ENCODE measurements at places on chromosomes 2 and 18. TPM values are rescaled to one million over a fixed set of nuclear protein-coding genes. Genes with fewer than 3 reads are reported as not detected.
A peak's percentile ranks its signal among the peaks of the same experiment; 100 is the strongest.

- no peaks in the 10 kb centered on the region for H3K4me1 ChIP-seq
- no peak for DNase-seq
- no peaks in the 10 kb centered on the region for H3K27me3 ChIP-seq
- H3K27ac ChIP-seq: no peak overlapping the region
- no peak overlapping the region for H3K4me3 ChIP-seq
Measured at GRCh38 chr2:64392529-64392928, 61.4 kb upstream of the LGALSL start.

- peaks cover 49% of the 10 kb centered on the region for H3K4me1 ChIP-seq
- no peaks in the 10 kb centered on the region for H3K36me3 ChIP-seq
- H3K27me3 ChIP-seq: no peaks in the 10 kb centered on the region
- no peak for DNase-seq
Measured at GRCh38 chr2:69567157-69567908, 76.2 kb downstream of the AAK1 start.

GRCh38 chr2:196172951-196173350 lies 1.6 kb upstream of the STK17B start:
- no peaks in the 10 kb centered on the region for H3K36me3 ChIP-seq
- DNase-seq: no peak
- no peak overlapping the region for H3K4me3 ChIP-seq
- H3K27me3 ChIP-seq: no peaks in the 10 kb centered on the region
- H3K27ac ChIP-seq: no peak overlapping the region
- peaks cover 7% of the 10 kb centered on the region for H3K4me1 ChIP-seq

- H3K4me1 ChIP-seq: no peaks in the 10 kb centered on the region
- no peak overlapping the region for H3K27ac ChIP-seq
- H3K4me3 ChIP-seq: no peak overlapping the region
- peaks cover 2% of the 10 kb centered on the region for H3K27me3 ChIP-seq
- H3K36me3 ChIP-seq: no peaks in the 10 kb centered on the region
- DNase-seq: no peak
Measured at GRCh38 chr2:9226458-9227380, 20.1 kb downstream of the ASAP2 start.

- H3K36me3 ChIP-seq: no peaks in the 10 kb centered on the region
- no peaks in the 10 kb centered on the region for H3K27me3 ChIP-seq
- H3K27ac ChIP-seq: no peak overlapping the region
Measured at GRCh38 chr2:162506706-162507105, 162.8 kb downstream of the GCA start.

GRCh38 chr2:165239230-165239629 lies at the start of gene SCN2A:
Gene SCN2A (plus strand): TSS chr2:165239414. CDS start chr2:165295824, 56,410 bp downstream.
- no peaks in the 10 kb centered on the region for H3K36me3 ChIP-seq
- no peaks in the 10 kb centered on the region for H3K27me3 ChIP-seq
- H3K4me1 ChIP-seq: no peaks in the 10 kb centered on the region

Gene RNMT
- total RNA-seq: 26.0 TPM

- H3K36me3 ChIP-seq: no peaks in the 10 kb centered on the region
- no peak for DNase-seq
- no peaks in the 10 kb centered on the region for H3K27me3 ChIP-seq
Measured at GRCh38 chr18:74493689-74494088, 2.5 kb upstream of the CNDP2 start.

- no peaks in the 10 kb centered on the region for H3K27me3 ChIP-seq
- H3K4me1 ChIP-seq: peaks cover 51% of the 10 kb centered on the region
- DNase-seq: no peak
- no peaks in the 10 kb centered on the region for H3K36me3 ChIP-seq
Measured at GRCh38 chr2:240563951-240564560, 3.9 kb downstream of the DUSP28 start.

- no peaks in the 10 kb centered on the region for H3K27me3 ChIP-seq
- no peaks in the 10 kb centered on the region for H3K36me3 ChIP-seq
- H3K4me3 ChIP-seq: peak overlapping the region; percentile 88
- peak overlapping the region; percentile 90 for H3K27ac ChIP-seq
- H3K4me1 ChIP-seq: peaks cover 15% of the 10 kb centered on the region
Measured at GRCh38 chr2:190179754-190180312, 117.3 kb upstream of the MSTN start.

Gene C2orf80
- not detected for total RNA-seq

DNA sequence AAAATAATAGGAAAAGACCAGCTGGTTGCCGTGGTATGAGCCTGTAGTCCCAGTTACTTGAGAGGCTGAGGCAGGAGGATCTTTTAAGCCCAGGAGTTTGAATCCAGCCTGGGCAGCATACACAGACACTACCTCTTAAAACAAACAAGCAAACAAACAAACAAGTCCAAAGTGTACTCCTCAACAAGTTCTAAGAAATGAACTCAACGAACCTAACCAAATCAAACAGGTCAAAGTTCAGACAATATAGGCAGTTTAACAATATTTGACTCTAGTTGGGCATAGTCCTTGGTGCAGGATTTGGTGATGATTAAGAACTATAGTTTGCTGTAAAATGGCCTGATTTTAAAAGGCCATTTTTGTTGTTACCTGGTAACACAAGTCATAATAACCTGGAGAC lies 41.9 kb upstream of the RHOB start:
- no peak overlapping the region for H3K27ac ChIP-seq
- no peak overlapping the region for H3K4me3 ChIP-seq
- H3K36me3 ChIP-seq: no peaks in the 10 kb centered on the region
- no peaks in the 10 kb centered on the region for H3K27me3 ChIP-seq
- no peak for DNase-seq

Gene IGFBP2
- total RNA-seq: 9.4 TPM

Gene GBX2
- not detected for total RNA-seq

DNA sequence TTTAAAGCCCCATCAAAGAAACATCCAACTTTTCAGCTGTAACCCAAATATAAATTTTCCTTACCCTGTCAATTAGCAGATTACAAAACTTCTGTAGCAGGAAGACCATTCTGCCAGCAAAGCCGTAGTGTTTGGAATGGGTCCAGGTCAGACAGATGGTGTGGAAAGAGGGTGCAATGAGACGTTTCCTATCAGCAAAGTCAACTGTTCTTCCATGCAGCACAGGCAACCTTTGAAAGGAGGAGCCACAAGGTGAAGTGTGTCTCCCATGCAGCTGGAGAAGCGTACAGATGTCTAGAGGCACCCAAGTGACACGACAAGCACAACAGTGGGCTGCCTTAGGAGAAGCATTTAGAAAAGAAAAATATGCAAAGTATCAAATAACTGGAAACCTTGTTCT lies 83.7 kb downstream of the SP3 start:
- H3K4me1 ChIP-seq: peaks cover 6% of the 10 kb centered on the region
- H3K4me3 ChIP-seq: no peak overlapping the region
- H3K27ac ChIP-seq: no peak overlapping the region
- no peaks in the 10 kb centered on the region for H3K36me3 ChIP-seq
- no peak for DNase-seq

- no peak overlapping the region for H3K27ac ChIP-seq
- H3K4me1 ChIP-seq: no peaks in the 10 kb centered on the region
- H3K27me3 ChIP-seq: no peaks in the 10 kb centered on the region
- no peaks in the 10 kb centered on the region for H3K36me3 ChIP-seq
- DNase-seq: no peak
- H3K4me3 ChIP-seq: no peak overlapping the region
Measured at GRCh38 chr2:188130317-188130716, 161.4 kb upstream of the GULP1 start.

GRCh38 chr2:48543895-48544294 lies 13.9 kb downstream of the STON1 start:
- H3K27me3 ChIP-seq: no peaks in the 10 kb centered on the region
- H3K36me3 ChIP-seq: no peaks in the 10 kb centered on the region
- no peaks in the 10 kb centered on the region for H3K4me1 ChIP-seq
- no peak overlapping the region for H3K27ac ChIP-seq
- no peak for DNase-seq

Gene MOGAT1
- total RNA-seq: not detected

DNA sequence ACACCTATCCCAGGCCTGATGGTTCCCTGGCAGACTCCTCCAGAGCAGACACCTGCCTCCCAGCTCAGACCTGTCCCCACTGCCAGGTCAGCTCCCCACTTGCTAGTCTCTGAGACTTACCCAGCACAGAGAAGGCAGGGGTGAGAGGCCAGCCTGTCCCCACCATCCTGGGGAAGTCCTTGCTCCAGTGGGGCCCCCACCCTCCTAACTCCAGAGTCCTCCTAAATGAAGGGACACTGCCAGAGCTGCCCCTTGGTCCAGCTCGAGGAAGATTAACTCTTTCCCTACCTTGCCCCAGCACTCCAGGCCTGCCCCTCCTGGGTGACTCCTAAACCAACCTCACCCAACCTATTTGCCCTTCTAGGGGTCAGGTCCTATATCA lies 30.4 kb upstream of the TNS1 start:
- H3K27me3 ChIP-seq: no peaks in the 10 kb centered on the region
- H3K4me3 ChIP-seq: no peak overlapping the region
- no peak overlapping the region for H3K27ac ChIP-seq
- DNase-seq: no peak
- H3K36me3 ChIP-seq: no peaks in the 10 kb centered on the region

Gene CCDC68
- 1.6 TPM for total RNA-seq

GRCh38 chr2:84643991-84644390 lies 127.7 kb downstream of the DNAH6 start:
- H3K36me3 ChIP-seq: no peaks in the 10 kb centered on the region
- H3K4me1 ChIP-seq: no peaks in the 10 kb centered on the region
- H3K27me3 ChIP-seq: no peaks in the 10 kb centered on the region

Gene TMEM247
- not detected for total RNA-seq

DNA sequence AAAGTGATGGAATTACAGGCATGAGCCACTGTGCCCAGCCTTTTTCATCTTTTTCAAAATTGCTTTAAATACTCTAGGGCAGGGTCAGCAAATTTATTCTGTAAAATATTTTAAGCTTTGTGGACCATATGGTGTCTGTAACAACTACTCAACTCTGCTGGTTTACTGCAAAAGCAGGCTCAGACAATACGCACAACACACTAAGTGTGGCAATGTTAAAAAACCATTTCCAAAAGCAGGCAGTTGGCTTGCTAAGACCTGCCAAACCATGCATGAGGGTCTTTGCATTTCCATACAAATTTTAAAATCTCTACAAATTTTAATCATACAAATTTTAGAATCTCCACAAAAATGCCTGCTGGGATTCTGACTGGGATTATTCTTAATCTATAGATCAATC lies 44.1 kb downstream of the YES1 start:
- no peak overlapping the region for H3K4me3 ChIP-seq
- peaks cover 6% of the 10 kb centered on the region for H3K4me1 ChIP-seq
- H3K36me3 ChIP-seq: no peaks in the 10 kb centered on the region
- no peaks in the 10 kb centered on the region for H3K27me3 ChIP-seq

Gene PLEKHH2
- 0.75 TPM for total RNA-seq

DNA sequence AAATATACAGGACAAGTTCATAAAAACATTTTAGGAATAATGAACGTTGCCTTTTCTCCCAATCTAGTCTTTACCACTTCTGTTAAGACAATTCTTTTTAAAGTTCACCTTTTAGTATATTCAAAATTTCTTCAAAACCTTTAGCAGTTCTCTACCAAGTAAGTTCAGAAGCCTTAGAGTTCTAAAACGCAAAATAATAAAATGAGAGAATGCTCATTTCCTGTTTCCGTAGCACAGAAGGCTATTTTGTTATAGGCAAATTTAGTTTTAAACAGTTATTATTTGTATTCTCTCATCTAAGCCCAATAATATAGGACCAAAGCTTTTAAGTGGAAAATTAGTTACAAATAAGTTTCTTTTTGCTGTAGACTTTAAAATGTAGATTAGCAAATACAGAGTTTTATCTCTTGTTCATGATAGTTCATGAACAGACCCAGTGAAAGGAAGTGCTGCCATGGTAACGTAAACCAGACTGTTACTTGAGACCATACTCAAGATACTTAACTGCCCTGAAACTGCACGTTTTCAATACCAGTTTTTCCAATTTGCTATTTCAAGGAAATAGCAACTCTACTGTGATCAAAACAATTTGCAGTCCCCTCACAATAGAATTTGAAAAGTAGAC lies 173.1 kb upstream of the STON1 start:
- H3K36me3 ChIP-seq: no peaks in the 10 kb centered on the region
- DNase-seq: no peak
- no peaks in the 10 kb centered on the region for H3K27me3 ChIP-seq
- H3K27ac ChIP-seq: no peak overlapping the region
- H3K4me1 ChIP-seq: peaks cover 32% of the 10 kb centered on the region
- H3K4me3 ChIP-seq: no peak overlapping the region

Gene SCYGR1
- total RNA-seq: not detected

Gene FOXI3
- not detected for total RNA-seq

DNA sequence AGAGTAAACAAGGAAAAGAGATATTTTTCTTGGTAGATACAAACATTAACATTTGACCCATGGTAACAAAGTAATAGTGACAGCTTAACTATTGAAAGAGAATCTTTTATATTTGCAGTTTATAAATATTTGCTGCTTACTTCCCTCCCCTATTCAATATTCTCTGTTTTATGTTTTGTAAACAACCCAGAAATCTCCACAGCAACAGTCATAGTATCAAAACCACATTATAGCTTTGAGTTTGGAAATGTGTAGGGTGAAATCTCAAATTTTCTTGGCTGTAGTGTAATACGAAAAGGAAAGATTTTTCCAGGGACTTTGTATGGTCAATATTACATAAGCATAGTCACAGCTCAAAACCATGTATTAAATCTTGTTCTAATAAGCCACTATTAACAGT lies 511.2 kb downstream of the METTL4 start:
- no peak overlapping the region for H3K27ac ChIP-seq
- H3K36me3 ChIP-seq: no peaks in the 10 kb centered on the region
- DNase-seq: no peak
- H3K27me3 ChIP-seq: no peaks in the 10 kb centered on the region

DNA sequence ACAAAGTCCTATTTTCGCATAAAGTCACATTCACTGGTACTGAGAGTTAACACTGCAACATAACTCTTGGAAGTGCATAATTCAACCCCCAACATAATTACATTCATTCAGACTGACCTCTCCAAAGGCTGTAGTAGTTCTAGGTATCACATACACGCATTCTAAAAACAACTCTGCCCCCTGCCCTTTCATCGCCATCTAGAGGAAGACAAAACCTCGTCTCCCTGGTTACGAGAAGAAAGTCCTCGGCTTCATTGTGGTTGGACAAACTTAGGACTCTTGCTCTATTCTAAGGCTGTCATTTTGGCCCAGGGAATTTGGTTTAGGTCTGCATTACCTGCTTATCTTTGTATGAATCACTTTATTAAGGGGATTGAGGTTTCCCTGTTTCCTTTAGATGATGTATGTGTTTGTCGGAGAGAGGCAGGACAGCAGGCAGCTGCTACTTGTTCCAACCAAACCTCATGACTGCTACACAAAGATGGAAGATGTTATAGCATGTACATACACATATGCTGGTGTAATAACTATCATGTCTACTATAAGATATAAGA lies 215.4 kb upstream of the NRXN1 start:
- no peak overlapping the region for H3K27ac ChIP-seq
- no peaks in the 10 kb centered on the region for H3K27me3 ChIP-seq
- no peaks in the 10 kb centered on the region for H3K36me3 ChIP-seq
- no peaks in the 10 kb centered on the region for H3K4me1 ChIP-seq
- DNase-seq: no peak

Gene CNGA3
- not detected for total RNA-seq

Gene AMER3
- total RNA-seq: not detected

Measured in psoas muscle (tissue), 8 donors.